Mammary epithelial cell (primary cell): ENCODE measurements at places on chromosomes 11 and 22. TPM values are rescaled to one million over a fixed set of nuclear protein-coding genes. Genes with fewer than 3 reads are reported as not detected.
A peak's percentile ranks its signal among the peaks of the same experiment; 100 is the strongest.

- DNase-seq, result peak; percentile 33
These were observed 800.6 kb downstream of the NTM start for GRCh38 chr11:132171031-132171430.

DNA sequence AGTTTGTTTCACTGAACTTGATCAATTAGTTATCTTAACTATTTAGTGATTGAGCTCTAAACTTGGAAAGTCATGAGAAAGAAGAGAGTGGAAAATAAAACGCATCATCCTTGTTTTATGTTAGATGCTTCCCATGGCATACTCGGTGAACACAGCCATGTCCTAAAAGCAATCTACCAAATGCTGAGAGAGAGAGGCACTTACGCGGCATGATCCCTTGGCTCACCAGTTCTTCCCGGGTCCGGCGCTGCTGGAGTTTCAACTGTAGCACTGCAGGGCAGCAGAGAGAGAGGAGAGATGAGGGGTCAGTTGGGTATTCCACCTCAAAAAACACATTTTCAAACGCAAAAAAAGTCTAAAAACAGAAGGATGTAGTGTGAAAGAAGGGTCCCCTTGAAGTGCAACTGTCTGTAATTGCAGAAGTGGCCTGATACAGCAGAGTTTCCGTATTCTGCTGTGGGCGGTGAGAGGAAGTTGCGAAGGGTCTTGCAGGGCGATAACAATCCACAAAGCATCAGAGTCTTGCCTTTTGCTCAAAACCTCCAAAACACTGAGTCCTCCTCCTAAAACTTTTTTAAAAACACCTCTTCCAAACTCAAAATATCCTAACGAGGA is 92.7 kb downstream of the SGSM3 start:
- DNase-seq, result no peak

GRCh38 chr22:45349916-45350315 is 40.2 kb downstream of the FAM118A start:
- DNase-seq, result no peak

DNA sequence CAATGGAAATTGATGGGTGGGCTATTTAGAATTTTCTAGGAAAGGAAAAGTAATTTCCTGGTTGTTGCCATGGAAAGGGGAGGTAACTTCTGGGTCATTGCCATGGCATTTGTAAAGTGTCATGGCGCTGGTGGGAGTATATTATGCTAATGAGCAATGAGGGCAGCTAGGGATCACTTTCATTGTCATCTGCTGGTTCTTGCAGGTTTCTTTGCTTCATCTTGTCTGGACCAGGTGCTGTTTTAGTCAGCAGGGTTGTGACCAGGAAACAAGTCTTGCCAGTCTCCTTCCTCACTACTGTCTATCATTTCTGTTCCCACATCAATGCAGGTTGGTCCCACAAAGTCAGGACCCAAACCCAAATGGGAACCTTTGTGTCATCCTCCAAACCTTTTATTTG is 237.6 kb upstream of the C11orf87 start:
- DNase-seq, result no peak

- peak; percentile 7 for DNase-seq
These were observed 105.8 kb upstream of the SLC5A12 start for GRCh38 chr11:26827567-26828081.

GRCh38 chr11:35289821-35290220 is 129.5 kb downstream of the SLC1A2 start:
- DNase-seq, result no peak

DNA sequence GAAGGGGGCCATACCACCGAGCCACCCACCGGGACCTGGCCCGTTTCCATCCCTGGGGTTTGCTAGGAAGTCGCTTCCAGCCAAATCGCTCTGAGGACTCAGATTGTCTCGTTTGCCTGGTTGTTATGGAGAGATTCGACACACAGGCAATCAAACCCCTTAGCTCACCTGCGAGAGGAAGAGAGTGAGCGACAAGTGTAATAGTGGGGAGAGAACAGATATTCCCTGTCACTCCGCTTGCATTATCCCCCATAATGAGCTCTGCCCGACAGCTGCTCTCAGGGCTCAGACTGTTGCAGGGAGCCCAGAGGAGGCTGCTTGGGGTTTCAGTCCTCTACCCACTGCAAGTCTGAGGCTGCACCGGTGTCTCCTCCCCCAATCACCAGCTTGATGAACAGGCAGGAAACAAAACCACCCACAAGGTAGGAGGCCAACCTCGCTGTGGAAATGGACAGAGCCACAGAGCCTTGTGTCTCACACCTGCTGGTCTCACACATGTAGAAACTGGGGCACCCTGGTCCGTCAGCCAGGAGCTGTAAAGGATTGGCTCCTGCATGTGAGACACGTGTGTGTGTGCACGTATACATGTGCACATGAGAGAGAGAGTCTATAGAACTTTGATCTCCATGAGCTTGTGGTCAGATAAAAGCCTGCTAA is 351.1 kb downstream of the BUD13 start:
- DNase-seq, result no peak

DNA sequence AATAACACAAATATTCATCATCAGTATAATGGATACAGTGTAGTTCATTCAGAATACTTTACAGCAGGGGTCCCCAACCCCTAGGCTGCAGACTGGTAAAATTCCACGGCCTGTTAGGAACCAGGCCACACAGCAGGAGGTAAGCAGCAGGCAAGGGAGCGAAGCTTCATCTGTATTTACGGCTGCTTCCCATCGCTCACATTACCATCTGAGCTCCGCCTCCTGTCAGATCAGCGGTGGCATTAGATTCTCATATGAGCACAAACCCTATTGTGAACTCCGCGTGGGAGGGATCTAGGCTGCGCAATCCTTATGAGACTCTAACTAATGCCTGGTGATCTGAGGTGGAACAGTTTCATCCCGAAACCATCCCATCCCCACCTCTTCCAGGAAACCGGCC is 125.1 kb downstream of the SERGEF start:
- no peak for DNase-seq

DNA sequence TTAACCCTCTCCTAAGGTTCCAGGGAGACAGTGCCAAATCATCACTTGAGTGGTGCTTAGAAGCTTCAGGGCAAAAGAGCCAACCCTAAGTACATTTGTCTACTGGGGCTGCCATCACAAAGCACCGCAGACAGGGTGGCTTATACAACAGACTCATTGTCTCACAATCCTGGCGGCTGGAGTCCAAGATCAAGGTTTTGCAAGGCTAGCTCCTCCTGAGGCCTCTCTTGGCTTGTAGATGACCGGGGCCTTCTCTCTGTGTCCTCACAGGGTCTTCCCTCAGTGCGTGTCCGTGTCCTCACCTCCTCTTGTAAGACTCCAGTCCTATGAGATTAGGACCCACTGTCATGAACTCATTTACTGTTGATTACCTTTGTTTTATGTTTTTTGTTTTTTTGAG is 34.1 kb upstream of the CD81 start:
- DNase-seq, result peak; percentile 10

- DNase-seq, result no peak
These were observed 63.8 kb upstream of the ARHGAP20 start for GRCh38 chr11:110776081-110776480.

- DNase-seq, result no peak
These were observed 48.2 kb downstream of the ST3GAL4 start for GRCh38 chr11:126403658-126404057.

DNA sequence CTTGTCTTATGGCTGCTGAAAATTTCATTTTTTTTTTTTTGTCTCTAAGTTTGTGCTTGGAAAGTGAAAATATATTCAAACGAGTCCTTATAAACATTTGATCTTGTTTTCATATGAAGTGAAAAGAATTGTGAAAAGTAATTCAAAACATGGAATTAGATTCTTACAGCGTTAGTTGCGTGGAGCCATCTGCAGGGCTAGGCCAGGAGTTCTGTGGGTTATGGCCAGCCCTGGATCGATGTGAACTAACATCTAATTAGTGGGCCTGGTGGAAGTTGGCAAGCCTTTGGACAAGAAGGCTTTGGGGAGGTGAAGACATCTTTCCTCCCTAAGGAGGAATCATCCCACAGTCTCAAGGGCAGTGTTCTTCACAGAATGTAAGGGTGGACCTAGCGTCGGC is 37.2 kb downstream of the PARVA start:
- no peak for DNase-seq

- DNase-seq, result no peak
These were observed 833.8 kb downstream of the DLG2 start for GRCh38 chr11:84793318-84793717.

DNA sequence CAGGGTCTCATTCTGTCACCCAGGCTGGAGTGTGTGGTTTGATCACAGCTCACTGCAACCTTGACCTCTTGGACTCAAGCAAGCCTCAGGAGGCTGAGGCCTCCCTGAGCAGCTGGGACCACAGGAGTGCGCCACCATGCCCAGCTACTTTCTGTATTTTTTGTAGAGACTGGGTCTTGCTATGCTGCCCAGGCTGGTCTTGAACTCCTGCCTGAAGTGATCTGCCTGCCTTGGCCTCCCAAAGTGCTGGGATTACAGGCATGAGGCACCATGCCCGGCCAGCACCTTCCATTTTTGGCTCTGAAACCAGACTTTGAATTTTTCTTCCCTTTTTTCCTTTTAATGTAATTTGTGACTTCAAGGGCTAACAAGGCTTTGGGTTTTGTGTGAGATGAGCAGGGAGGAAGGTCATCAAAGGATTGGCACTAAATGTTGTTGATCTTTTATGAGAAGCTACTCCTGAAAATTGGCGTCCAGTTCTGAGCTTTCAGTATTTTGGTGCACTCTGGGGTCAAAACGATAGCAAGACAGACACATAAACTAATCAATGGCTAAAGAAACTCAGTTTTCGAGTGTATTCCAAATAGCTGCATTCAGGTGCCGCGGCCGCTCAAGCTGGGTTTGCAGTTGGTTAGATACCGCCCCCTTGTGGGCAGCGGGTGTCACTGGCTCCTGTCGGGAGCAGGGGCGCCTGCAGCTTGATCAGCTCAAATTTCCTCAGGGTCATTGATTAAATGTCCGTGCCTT is 51.9 kb upstream of the CLMP start:
- peak; percentile 59 for DNase-seq

DNA sequence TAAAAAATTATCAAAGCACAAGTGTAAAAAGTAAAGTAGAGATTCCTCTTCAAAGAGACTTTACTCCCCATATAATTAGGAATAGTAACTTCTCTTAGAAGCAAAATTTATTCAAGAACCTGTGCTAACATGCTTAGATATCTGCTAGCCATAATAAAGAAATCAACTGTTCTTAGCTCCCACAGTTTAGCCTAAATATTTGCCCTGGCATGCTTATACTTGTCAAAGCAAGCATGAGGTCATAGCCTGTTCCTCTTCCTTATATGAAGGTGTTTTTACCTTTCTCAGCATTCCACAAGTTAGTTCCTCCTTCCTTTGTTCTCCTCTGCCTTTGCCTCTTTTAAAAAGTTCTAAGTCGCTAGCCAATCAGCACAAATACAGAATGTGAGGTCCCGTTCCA is 30.3 kb downstream of the RIC3 start:
- DNase-seq, result peak; percentile 89

- no peak for DNase-seq
These were observed 961 bp downstream of the KCNA4 start for GRCh38 chr11:30015725-30016412.

DNA sequence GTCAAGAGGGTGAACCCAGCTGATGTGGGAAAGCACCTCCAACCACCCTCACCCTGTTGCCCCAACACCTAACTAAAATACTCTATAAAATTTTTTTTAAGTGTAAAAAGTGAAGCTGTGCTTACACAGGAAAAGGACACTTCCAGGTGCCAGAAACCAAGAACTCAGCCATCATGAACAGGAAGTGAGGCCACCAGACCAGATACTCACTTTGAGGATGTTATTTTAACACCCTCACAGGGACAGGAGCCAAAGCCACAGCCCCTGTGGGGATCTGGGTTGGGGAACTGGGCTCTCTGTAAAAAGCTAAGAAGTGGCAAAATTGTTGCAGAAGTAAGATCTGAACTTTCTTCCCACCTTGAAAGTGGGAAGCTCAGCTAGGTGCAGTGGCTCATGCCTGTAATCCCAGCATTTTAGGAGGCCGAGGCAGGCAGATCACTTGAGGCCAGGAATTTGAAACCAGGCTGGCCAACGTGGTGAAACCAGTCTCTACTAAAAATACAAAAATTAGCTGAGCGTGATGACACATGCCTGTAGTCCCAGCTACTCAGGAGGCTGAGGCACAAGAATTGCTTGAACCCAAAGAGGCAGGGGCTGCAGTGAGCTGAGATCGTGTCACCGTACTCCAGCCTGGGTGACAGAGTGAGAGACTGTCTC is 3.8 kb downstream of the RSPH14 start:
- DNase-seq, result peak; percentile 33

DNA sequence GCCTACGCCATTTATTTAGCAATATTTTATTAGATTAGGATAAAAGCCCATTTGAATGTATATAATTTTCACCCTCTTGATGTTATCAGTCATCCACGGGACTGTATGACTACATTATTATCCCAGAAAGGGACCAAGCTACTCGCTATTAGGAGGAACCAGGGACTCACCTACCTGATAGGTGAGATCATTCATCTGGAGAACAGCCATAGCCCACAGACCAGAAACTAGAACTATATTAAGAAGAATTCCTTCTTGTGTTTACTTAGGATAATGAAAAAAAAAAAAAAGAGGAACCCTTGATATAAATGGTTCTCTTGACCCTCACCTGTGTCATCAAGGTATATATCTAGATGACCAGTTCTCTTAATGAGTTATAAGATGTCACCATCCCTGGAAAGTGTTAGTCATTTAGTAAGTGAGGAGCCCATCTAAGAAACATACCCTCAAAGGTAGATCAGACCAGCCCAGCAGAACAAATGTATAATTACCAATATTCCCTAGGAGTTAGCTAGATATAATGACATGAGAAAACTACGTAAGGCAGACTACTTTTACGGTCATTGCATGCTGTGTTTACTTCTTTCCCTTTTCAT is 8.0 kb downstream of the SIK3 start:
- peak; percentile 85 for DNase-seq

- no peak for DNase-seq
These were observed at the start of gene CASP12 for GRCh38 chr11:104897891-104898684. Gene CASP12 (minus strand): TSS chr11:104898460.

GRCh38 chr11:57675176-57675941 is 7.4 kb downstream of the ZDHHC5 start:
- no peak for DNase-seq

DNA sequence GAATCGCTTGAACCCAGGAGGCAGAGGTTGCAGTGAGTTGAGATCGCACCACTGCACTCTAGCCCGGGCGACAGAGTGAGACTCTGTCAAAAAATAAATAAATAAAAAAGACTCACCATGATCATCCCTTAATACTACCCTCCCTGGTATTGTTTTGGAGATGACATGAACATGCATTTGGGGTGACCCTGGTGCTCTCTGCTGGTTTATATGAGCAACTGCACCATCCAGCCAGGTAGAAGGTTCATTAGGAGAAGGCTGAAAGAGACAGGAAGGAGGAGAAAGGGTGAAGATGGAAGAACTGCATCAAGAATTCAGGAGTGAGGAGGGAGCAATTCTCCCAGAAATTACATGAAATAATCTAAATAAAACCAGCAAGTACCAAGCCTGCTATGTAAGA is 37.8 kb downstream of the SLC5A1 start:
- peak; percentile 66 for DNase-seq

GRCh38 chr22:41565403-41566054 is 4.7 kb downstream of the CSDC2 start:
- DNase-seq, result peak; percentile 76

GRCh38 chr11:78370406-78371172 is 47.0 kb downstream of the GAB2 start:
- no peak for DNase-seq

The POTEH gene
- total RNA-seq, result not detected

The C11orf16 gene
- total RNA-seq, result not detected in 2 replicates

The LRRC56 gene
- total RNA-seq, result 0.50 TPM

The OVOL1 gene
- 2.7 TPM for total RNA-seq

The MAJIN gene
- not detected in 2 replicates for total RNA-seq

The SYT8 gene
- total RNA-seq, result 209 TPM
